ENCODE measurements at places on chromosomes 11 and 22.

DNA sequence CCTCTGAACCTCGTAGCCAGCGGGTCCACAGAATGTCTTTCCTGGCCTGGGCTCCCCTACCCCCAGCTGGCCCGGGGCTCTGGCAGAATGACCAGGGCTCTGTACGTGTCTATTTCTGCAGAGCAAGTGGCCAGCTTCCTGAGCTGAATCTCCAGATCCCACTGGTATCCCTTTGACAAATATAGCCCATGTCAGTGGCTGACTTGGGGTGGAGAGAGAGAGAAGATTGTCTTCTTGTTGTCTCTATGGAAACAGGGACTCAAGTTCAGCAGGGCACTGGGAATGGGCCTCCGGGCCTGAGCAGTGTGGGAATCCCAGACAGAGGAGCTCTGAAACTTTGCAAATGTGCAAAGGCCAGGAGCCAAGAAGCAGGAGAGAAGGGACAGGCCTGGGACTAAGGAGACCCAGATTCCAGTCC lies 33.9 kb downstream of the ANO1 start:
- DNase-seq, result no peak

GRCh38 chr11:90252053-90252452 lies 29.2 kb upstream of the CHORDC1 start:
- DNase-seq, result no peak

DNA sequence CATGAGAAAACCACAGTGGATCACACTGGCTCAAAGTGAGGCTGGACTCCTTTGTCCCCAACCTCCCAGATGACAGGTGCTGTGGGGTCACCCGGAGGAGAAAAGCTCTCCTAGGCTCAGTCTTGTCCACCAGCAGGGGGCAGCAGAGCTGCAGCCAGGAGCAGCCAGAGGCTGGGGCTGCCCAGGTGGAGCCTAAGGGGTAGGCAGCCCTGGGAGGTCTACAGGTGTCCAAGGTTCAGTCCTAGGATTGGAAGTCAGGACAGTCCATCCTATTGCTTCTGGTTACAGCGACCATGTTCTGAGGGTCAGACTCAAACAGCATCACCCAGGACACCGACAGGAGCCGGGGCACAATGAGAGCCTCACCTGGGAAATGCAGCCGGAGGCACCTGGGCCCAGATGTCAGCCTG lies 77.6 kb upstream of the IGLL5 start:
- peak; percentile 28 for DNase-seq

DNA sequence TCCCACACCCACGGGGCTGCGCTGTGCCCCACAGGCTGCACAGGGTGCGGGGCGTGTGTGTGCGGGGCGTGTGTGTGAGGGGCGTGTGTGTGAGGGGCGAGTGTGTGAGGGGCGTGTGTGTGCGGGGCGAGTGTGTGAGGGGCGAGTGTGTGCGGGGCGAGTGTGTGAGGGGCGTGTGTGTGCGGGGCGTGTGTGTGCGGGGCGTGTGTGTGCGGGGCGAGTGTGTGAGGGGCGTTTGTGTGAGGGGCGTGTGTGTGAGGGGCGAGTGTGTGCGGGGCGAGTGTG lies 86.7 kb downstream of the WNT7B start:
- no peak for DNase-seq

GRCh38 chr11:134361661-134362060 lies 29.9 kb downstream of the GLB1L2 start:
- no peak for DNase-seq

DNA sequence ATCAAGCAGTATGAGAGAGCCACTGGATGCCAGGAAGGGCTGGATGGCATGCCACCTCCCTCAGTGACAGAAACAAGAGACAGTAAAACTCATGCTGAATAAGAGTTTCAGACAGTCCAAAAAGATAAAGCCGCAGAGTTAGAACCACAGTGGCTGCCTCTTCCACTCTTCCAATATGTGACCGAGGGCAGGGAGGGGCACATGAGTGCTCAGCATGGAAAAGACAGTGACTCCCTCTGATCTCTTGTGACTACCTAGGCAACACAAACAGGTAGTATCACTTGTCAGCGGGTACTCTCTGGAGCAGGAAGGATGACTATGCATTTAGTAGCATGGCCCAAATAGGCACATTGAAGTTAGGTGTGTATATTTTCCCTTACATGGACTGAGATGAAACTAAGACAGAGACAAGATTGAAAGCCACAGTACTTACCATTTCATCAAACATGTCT lies 295.4 kb downstream of the CADM1 start:
- DNase-seq, result no peak

DNA sequence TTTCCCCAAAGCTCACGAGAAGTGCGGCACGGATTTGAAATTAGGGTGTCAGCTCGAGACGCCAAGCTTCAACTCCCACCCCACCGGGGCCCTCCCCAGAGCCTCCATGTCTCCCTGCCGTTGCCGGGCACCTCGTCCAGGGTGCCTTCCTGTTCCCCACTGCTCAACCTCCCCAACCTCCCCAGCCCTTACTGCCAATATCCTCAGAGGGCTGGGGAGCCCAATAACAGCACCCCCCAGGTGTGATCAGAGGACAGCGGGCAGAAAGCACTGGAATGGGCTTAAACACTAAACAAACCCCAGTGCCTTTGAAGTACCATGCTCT lies 1336.4 kb downstream of the TBC1D22A start:
- DNase-seq, result no peak

- no peak for DNase-seq
Observed at GRCh38 chr11:12604557-12605153, 69.6 kb upstream of the TEAD1 start.

DNA sequence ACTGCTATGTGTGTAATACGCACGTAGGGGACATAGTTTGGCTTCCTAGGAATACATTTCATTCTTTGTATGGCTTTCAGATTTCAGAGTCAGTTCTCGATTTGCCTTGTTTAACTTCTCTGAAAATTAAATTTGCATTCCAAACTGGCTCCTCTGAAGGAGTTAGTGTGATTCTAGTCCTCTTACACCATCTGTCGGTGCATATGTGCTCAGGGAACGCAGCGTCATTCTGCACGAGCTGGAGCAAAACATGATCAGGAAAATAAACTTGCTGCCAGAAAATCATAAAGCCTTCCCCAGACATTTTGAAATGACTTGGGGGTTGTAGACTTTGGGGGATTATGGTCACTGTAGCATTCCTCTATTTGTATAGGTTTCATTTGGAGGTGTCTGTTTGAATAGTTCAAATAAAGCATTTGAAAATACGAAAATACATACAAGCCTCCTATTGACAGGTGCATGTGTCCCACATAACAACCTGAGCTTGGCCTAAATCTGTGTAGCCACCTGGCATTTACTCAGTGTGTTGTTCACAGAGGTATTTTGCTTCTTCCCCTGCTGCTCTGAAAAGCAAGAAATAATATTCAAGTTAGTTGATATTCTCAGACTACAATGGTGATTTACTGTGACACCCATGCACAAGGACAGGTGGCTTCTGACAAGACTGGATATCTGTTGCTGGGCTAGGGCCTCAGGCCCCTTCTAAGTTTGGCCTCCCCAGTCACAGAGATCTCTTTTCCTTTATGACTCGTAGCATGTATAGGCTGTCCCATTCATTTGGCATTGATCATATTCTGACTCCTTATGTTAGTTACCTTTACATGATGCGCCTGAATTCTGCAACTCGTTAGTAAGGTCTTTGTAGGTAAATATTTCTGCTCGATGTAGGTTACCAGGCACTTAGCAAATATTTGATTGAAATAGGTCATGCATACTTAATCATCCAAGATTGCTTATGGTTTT lies 81.6 kb upstream of the SORL1-AS1 start:
- DNase-seq, result no peak

GRCh38 chr11:12922980-12923507 lies 86.1 kb upstream of the RASSF10 start:
- DNase-seq, result no peak

DNA sequence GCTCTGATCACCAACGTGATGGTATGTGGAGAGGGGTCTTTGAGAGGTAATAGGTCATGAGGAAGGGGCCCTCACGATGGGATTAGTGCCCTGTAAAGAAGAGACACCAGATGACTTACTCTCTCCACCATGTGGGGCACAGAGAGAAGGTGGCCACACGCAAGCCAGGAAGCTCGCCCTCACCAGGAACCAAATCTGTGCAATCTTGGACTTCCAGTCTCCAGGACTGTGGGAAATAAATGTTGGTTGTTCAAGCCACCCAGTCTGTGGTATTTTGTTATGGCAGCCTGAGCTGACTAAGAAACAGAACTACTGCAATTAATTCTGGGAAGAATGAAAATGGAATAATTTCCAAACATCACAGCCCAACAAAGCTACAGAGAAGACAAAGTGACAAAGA lies 117.5 kb downstream of the SNX19 start:
- DNase-seq, result no peak

- DNase-seq, result peak; percentile 83
Observed at GRCh38 chr11:24496736-24497725, at the start of gene LUZP2. TSS of gene LUZP2 (plus strand) at chr11:24497053.

- DNase-seq, result no peak
Observed at GRCh38 chr11:28401446-28401845, 293.3 kb downstream of the METTL15 start.

- DNase-seq, result no peak
Observed at GRCh38 chr11:92697461-92698312, 271.8 kb upstream of the MTNR1B start.

GRCh38 chr11:122199661-122200060 lies 83.6 kb upstream of the BLID start:
- no peak for DNase-seq

- no peak for DNase-seq
Observed at GRCh38 chr11:10725114-10725906, 25.7 kb upstream of the CTR9 start.

- no peak for DNase-seq
Observed at GRCh38 chr11:46249938-46250744, 27.3 kb upstream of the CREB3L1 start.

GRCh38 chr22:24432059-24432853 lies 4.9 kb downstream of the ADORA2A start:
- DNase-seq, result no peak

GRCh38 chr11:87299041-87299481 lies 261.3 kb downstream of the TMEM135 start:
- no peak for DNase-seq

DNA sequence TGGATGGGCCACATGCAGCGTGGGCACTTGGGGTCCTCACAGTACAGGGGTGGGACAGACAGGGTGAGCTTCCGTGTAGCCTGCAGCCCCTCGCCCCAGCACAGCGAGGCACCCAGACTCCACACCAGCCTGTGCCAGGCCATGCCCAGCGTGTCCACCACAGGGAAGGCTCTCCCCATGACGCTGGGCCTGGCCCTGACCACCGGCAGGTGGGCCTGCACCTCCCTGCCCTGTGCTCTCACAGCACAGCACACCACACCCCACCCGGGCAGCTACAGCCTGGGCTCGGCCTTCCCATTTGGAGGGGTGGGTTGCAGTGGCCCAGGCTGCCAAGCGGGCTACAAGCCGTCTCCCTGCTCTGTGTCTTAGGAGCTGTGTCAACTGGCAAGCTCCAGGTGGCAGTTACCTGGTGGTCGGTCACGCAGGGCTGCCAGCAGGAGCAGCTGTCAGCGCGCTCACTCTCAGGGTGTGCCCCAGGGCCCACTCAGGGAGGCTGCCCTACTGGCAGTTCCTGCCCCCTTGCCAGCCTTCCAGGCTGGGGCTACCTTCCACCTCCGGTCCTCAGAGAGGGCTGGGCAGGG lies 4.6 kb downstream of the MOB2 start:
- DNase-seq, result no peak

- DNase-seq, result no peak
Observed at GRCh38 chr11:16966930-16967671, 47.1 kb downstream of the PLEKHA7 start.

DNA sequence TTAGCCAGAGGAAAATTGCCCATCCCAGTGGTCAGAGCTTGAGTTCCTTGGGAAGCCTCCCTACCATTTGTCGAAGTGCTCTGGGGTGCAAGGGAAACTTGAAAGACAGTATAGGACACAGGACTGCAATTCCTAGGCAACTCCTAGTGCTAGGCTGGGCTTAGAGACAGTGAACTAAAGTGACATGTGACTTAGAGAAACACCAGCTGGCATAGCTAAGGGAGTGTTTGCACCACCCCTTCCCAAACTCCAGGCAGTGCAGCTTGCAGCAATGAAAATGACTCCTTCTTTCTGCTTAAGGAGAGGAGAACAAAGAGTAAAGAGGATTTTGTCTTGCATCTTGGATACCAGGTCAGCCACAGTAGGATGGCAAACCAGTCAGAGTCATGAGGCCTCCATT lies 388.0 kb downstream of the DYNC2H1 start:
- DNase-seq, result no peak

DNA sequence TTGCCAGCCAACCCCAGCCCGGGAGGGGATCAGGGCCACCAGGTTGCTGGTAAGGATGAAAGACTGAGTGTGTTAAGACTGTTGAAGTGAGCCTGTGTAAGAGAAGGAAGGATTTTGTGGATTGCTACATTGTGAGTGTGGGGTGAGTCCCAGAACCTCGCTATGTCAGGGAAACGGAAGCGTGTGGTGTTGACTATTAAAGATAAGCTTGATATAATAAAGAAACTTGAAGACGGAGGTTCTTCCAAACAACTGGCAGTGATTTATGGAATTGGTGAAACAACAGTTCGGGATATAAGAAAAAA lies 627 bp downstream of the JRKL start:
- DNase-seq, result no peak

GRCh38 chr11:104151404-104152204 lies 12.3 kb downstream of the PDGFD start:
- no peak for DNase-seq

DNA sequence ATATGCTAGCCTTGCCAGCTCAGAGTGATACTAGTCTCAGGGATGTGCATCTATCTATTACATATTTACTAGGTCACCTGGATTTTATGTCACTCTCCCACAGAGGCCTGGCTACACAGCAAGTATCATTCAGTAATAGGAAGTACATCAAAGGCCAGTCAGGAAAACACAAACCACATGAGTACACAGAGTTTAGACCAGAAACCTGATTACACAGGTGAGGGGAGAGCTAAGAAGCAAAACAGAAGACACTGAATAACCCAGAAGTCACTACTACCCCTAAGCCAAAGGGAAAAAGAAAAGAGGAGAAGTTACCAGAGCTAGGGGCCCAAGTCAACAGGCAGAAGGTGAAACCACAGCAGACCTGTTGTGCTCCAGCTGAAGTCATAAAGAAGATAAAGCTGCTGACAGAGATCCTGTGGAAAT lies 13.3 kb downstream of the LPXN start:
- no peak for DNase-seq

DNA sequence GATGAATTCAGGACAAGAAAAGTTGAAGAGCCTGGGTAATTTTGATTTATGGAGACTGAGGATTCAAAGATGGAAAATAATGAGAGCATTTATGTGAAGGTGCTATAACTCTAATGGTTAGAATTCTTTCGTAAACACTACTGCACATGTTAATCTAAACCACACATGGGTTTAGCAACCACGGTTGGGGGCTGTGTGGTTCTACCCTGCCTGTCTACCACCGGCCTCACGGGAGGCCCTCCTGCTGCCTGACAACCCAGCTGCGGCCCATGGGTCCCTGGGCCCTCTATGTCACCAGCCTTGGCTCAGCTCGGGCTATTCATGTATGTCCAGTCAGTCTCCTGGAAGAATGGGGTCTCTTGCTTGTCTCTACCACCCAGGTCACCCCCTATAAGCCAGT lies 68.5 kb upstream of the ARFGAP3 start:
- no peak for DNase-seq

DNA sequence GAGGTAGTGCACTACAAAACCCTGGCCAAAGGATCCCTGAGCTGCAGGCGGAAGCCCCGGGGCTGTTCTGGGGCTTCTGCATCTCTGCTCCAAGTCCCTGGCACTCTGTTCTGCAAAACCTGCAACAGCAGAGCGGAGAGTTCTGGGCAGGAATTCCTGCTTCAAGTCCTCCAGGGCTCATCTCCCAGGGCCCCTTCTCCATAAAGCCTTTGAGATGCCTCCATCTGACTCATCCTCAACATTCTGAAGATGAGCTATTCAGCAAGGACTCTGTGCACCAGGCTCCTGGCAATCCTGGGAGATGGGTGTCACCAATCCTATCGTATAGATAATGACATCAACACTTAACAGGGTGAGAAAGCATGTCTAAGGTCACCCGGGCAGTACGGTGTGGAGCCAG lies 19.3 kb downstream of the SYN3 start:
- peak; percentile 46 for DNase-seq

All from ELF-1 (cell line).